Natural killer cell (primary cell): ENCODE measurements at places on chromosomes 11 and 22. TPM values are rescaled to one million over a fixed set of nuclear protein-coding genes. Genes with fewer than 3 reads are reported as not detected.

The YWHAH gene
- 32.8 TPM for total RNA-seq

The UVRAG gene
- 39.9 TPM for total RNA-seq

The PRODH gene
- not detected for total RNA-seq

The PRRG4 gene
- 0.14 TPM for total RNA-seq

The ZNF280B gene
- 0.99 TPM for total RNA-seq

DNA sequence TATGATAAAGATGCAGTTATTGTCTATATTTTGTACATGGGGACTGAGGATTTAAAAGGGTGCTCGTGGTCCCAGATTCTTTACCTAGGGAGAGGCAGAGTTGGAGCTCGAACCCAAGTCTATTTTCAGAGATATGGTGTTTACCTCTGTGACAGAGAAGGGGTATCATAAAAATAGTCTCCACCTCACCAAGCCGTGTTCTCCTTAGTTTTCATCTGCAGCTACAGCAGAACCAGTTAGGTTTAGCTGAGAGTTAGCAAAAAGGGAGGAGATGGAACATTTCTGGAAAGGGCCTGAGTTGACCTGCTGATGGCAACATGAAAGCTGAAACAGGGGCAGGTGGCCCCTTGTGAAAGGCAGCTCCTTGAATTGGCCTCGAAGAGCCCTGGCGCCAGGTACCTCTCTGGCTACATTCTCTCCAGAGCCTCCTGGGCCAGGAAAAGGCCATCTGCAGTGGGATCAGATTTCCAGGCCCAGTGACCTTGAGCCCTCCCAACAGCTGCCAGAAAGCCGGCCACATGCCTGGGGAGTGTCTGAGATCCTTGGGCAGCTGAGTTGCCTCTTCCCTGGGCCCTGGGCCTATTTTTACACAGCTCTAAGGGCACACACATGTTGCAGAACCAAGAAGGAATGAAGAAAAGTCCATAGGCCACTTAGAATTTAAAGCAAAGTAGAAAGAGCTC is 136.6 kb downstream of the NAV2 start:
- no peak for DNase-seq

- DNase-seq = no peak
Measured at GRCh38 chr11:77668760-77669159, 31.2 kb upstream of the CLNS1A start.

DNA sequence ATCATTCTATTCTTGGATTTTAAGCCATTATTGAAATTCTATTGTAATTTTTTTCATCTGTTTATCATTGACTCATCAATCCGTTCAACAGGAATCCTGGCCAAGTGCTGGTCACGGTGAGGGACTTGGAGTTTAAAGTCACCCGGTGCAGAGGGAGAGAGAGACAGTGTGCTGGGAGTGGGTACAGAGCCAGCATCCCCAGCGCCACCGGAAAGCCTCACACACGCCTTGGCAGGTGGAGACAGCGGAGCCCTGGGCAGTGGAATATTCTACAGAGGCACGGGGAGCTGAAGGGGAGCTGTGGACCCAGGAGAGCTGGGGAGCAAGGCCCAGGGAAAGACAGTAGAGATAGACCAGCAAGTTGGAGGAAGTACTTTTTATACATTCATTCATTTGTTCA is 787.6 kb downstream of the BRD1 start:
- DNase-seq = no peak

DNA sequence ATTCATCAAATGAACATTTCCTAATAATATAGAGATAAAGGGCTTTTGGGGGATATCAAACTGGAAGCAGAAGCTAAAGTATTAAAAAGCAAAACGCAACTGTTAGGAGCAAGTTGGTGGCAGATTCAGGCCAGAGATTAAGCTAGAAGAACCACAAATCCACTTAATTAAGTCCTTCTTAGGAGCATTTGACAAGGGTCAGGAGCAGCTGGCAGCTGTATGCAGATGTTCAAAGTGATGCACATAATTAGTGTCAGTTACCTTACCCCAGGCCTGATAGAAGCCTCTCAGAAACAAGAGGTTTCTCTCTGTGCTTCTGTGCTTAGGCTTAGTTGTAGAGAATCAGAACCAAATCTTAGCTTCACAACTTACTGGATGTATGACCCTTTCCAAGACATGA is 546.5 kb upstream of the ANO5 start:
- no peak for DNase-seq

- no peak for DNase-seq
Measured at GRCh38 chr11:67408437-67409200, 4.7 kb downstream of the TBC1D10C start.

GRCh38 chr22:40348025-40348658 is 1.8 kb downstream of the ADSL start:
- DNase-seq = peak; percentile 85

- DNase-seq = no peak
Measured at GRCh38 chr22:23709107-23709506, 18.3 kb downstream of the RGL4 start.

DNA sequence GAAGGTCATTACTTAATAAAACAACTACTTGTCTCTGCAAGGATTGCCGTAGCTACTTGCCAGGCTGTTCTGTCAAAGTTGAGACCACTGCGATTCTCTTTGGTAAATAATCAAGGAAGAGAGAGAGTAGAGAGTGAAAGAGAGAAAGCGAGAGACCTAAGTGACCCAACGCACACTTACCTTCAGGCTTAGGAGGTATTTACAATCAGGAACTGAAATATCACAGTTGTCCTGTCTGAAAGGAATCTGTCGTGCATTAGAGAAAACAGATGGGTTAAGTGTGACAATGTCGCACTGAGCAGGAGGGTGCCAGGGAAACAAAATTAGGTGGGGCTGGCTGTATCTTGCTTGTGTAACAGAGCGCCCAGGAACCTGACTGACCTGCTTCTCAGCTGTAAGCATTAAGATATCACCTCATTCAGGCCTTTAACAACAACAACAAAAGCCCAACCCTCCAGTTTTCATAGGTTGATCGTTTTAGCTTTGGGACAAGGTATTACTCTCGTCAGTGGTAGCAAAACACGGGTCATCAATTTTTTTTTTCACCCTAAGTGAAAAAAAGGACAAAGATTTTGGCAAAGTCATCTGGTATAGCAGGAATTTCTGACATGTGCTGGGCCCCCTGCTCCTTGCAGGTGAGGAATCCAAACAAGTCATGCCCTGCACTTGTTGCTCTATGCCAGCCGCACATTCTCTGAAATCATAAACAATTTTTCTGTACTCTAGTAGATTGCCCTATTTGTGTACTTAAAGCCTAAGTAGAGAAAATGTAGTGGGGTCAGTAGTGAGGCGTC is at the start of gene MUC15:
Gene MUC15 (minus strand): TSS at position 403 of the 794 bp plus-strand sequence. CDS start 5,169 bp downstream, outside the sequence.
- no peak for DNase-seq

DNA sequence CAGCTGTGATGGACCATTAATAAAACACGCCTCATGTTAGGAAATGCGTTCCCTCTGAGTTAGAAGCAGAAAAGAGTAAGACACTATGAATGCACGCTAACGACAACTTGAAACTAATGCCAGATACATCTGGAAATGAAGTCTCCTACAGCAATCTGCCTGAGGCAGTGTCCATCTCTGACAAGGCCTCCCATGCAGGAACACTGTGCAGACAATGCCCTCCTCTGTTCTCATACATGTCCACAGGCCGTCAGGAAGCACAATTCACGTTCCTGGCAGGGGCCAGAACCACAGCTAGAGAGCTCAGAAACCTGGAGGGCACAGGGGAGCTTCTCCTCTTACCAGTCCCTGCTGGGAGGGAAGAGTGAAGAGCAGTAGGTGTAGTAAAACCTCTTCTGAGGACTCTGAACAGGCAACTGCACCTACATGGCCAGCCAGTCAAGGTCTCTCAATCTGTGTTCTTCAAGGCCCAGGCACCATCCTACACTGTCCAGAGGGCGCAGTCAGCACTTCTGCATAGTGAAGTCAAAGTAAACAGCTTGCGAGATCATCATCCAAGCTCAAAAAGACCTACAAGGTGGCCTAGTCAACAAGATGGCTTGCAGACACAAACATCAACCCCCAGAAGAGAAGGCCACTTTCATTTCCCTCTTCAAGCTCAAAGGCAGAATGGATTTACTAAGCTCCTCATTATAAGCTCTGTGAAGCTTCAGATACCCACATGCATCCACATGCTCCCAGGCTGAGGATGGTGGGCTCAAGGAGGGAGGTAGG is 41.5 kb upstream of the CYP2D6 start:
- DNase-seq = no peak

- no peak for DNase-seq
Measured at GRCh38 chr11:75265851-75266531, 25.4 kb downstream of the TPBGL start.

GRCh38 chr11:126507646-126508045 is 152.2 kb downstream of the ST3GAL4 start:
- DNase-seq = no peak

- DNase-seq = no peak
Measured at GRCh38 chr11:18566406-18566805, 22.1 kb downstream of the UEVLD start.

GRCh38 chr22:31098632-31099110 is 8.7 kb downstream of the SELENOM start:
- DNase-seq = no peak

DNA sequence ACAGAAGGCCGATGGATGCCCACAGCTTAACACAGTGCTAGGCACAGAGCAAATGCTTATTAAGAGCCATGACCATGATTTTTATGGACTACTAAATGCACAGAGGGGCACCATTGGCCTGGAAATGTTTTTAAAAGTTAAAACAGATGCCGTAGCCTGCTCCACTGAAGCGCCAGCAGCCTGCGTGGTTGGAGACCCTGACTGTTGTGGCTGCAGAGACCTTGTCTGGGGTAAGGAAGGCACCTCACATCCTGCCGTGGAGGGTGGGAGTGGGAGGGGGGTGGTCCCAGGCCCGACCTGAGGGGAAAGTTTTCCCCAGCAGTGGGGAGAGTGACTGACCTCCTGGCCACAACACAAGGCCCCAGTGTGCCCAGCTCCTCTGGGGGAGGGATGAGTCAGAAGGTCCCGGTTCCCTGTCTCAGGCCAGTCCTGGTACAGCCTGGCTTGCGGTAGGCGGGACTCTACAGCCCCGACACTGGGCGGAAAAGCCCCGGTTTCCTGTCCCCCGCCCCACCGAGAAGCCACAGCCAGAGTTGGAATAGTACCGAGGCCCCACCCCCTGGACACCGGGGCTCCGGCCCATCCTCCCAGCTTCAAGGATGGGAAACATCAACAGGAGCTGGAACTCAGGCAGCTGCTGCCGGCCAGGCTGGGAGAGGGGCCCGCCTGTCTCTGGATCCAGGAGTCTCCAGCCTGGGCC is 7.0 kb downstream of the CHST1 start:
- no peak for DNase-seq
